ENCODE measurements at places on chromosomes 6 and 20.

GRCh38 chr20:24895431-24895830 lies 53.6 kb upstream of the CST7 start:
- DNase-seq: no peak

DNA sequence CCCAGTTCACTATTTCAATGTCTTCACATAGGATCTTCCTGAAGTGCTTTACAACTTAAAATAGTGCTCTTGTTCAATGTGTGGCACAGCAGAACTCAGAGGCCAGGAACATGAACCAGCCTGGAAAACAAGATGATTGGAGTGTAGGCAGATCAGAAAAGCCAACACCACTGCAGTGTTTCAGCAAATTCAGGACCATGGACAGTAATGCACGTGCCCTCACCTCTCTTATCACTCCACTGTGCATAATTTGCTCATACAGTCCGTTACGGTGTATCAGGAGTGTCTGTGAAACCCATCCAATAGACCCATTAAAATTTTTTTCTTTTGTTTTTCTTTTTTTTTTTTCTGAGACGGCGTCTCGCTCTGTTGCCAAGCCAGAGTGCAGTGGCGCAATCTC lies 27.6 kb upstream of the HACE1 start:
- DNase-seq: peak; percentile 5

DNA sequence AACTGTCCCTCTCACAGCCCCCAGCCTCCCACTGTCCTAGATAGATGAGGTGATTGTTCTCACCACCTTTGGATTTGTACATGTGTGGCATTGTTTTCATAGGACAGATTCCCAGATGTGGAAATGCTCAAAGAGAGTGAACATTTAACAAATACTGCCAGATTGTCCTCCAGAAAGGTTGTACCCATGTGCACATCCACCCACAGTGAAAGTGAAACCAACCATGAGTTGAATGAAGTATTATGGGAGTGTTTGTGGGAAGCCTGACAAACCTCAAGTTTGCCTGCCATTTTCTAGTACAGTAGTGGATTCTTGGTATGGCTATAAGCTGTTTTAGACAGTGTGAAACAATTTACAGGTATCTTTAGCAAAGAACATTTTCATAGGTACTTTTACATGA lies 42.7 kb downstream of the ANKRD6 start:
- peak; percentile 20 for DNase-seq

DNA sequence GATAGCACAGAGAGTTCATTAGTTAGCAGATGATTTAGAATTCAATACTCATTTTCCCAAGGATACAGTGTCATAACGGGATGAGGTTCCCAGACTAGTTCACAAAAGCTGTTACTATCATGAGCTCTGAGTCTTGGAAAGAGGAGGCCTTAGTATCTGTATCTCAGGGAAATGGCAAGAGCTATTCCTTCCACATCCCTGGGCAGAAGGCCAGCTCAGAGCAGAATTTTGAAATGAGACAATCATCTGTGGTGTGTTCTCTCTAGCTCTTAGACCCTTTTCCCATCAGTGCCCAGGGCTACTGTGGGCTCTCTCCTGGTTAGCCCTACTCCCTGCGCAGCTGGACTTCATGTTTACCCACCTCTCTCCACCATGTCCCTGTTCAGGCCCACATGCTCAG lies 64.5 kb downstream of the JAG1 start:
- no peak for DNase-seq

GRCh38 chr6:141986457-141986856 lies 146.3 kb upstream of the GJE1 start:
- no peak for DNase-seq

- no peak for DNase-seq
Measured at GRCh38 chr20:24296477-24297261, 172.8 kb upstream of the SYNDIG1 start.

DNA sequence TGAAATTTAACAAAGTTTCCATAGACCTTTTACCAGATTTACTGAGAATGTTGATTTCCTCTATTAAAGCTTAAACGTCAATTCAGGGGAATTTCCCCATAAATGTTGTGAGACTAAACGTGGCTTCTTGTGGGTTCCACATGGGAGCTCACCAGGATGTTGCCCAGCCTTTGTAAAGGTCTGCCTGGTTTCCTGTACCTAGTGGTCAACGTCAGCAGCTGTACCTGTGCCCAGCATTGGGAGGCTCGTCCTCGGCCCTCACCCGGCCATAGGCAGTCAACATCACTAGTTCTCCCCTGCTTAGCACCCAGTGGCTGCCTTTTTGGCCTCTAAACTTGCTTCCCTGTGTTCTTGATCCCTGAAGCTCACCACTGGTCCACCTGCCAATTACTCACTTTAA lies 22.1 kb upstream of the CD83 start:
- DNase-seq: no peak

DNA sequence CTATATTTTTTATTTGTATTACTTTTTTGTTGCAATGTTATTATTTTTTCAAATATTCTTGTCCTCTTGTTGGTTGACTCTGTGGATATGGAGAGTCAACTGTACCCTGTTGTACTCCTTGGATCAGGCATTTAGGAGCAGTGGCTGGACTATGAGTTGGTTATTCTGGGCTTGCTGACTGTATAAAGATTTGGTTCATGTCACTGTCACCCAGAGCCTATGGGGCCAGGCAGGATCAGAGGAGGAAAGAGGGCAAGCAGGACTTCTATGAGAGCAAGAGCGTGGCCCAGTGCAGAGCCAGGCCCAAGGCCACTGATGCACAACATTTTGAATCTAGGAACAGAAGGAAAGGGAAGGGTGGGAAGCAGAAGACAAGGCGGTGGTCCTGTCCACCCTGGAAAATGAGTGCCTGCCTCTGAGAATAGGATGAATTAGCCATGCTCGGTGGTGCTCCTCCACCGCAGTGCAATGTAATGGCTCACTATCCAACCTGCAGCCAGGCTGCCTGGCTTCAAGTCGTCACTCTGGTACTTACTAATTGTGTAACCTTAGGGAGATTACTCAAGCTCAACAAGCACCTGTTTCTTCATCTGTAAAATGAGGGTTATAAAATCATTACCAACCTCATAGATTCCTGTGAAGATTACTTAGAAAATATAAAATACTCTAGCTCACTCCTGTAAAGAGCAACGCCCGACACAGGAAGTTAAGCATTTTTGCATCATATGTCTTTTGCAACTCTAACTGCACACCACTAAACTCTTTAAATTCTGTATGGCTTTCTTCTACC lies 192.1 kb downstream of the KCNQ5 start:
- no peak for DNase-seq

- DNase-seq: no peak
Measured at GRCh38 chr6:55174211-55175026, at the start of gene HCRTR2. Gene HCRTR2, plus strand, starts transcription at chr6:55174515. Its CDS starts 73 bp downstream, at chr6:55174588.

GRCh38 chr6:21845018-21845417 lies 251.5 kb downstream of the SOX4 start:
- DNase-seq: no peak

DNA sequence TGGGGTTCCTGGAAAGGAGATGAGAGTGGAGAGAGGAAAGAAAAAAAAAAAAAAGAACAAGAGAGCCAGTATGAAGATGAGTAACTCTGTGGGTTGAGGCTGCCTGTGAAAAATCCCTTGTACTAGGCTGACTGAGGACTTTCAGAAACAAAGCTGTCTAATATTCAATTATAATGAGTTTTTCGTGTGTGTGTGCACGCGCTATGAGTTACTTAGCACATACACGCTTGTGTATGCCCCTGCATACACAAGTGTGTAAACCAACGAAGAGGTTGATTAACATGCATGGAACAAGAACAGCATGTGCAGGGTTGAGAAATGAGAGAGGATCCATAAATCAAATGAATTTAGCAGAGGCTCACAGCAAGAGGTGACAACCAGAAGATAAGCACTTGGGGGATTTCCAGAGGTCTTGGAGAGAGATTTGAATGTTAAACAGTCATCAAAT lies 4.8 kb upstream of the RBPJL start:
- no peak for DNase-seq

DNA sequence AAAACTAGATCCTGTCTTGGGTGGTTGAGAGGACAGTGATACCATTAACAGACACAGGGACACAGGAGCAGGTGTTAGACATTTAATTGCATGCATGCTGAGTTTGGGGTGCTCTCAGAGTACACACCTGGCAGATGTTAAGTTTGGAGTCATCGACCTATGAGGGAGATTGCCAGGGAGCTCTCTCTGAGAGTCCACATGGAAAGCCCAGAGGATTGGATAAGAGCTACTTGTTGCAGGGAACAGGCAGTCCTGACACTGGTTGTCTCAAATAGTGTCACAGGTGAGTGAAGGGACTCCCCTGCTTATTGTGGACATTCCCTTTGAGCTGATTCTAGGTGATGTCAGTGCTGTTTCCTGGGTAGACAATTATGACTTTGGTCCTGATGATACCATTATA lies 3.1 kb downstream of the ATRN start:
- DNase-seq: no peak

GRCh38 chr20:33832103-33832804 lies 21.1 kb downstream of the CHMP4B start:
- no peak for DNase-seq
